NCI-H1417 (cell line): ENCODE measurements at places on chromosomes 2 and 18.

GRCh38 chr2:216221811-216222210 is 112.7 kb downstream of the XRCC5 start:
- no peak for DNase-seq

DNA sequence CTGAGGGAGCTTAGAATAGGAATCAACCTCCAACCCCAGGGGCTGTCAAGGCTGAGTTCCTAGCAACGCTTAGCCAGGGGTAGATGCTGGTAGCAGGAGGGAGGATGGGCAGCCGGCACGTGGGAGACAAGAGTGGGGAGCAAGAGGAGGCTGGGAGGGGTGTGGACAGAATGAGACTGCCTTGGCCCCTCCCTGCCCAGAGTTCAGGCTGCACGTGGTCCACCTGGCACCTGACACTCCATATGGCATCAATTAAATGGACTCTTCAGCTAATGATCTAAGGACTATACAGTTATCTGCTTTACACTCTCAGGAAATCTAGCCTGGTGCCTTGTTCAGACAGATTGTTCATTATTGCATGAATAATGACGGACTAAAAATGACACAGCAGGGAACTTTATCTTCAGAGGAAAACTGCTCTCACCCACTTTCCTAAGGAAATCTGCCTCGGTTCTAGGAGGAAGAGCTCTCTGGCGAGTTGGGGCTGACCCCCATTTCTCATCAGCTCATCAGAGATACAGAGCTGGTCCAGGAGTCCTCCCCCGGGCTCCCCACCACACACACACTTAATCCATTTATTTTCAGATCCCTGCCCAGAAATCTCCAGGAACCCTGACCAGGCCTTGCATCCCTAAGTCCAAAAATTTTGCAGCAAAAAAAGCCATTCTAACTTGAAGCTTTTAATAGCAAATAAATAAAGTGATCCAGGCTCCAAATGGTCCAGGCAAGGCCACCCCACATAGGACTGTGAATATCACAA is 102.1 kb upstream of the CDC42EP3 start:
- DNase-seq, result no peak

- DNase-seq, result no peak
Observed at GRCh38 chr18:32908424-32908805, 135.6 kb upstream of the KLHL14 start.

- DNase-seq, result no peak
Observed at GRCh38 chr2:56109994-56110393, 73.8 kb upstream of the CCDC85A start.
